ENCODE measurements at places on chromosomes 2 and 18.

GRCh38 chr18:10475654-10476291, 21.3 kb downstream of the APCDD1 start:
- no peak for DNase-seq

- DNase-seq = no peak
These were observed 11.9 kb downstream of the CRIM1 start for GRCh38 chr2:36367486-36367885.

DNA sequence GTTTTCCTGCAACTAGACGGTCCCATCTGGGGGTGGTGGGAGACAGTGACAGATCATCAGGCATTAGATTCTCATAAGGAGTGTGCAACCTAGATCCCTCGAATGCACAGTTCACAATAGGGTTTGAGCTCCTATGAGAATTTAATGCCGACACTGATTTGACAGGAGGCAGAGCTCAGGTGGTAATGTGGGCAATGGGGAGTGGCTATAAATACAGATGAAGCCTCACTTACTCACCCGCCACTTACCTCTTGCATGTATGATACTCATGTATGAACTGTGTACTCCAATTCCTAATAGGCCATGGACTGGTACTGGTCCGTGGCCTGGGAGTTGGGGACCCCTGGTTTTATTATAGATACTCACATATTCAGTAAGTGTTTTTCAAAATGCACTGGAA, 122.4 kb upstream of the SIX3 start:
- DNase-seq = no peak

DNA sequence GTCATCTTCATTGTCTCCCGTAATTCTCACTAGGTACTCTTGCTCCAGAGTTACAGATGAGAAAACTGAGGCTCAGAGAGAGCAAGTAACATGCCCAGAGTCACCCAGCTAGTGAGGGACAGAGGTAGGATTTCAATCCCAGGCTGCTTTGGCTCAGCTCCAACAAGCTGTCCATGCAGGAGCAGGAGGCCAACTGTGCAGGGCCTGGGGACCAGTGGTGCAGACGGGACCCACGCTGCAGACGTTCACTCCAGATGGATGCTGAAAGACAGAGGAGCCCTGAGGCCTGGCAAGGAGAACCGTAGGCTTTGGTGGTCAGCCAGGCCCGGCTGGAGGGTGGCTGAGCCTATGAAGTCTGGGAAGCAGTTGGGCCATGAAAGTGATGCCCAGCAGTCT, 102.6 kb downstream of the MCFD2 start:
- DNase-seq = no peak

DNA sequence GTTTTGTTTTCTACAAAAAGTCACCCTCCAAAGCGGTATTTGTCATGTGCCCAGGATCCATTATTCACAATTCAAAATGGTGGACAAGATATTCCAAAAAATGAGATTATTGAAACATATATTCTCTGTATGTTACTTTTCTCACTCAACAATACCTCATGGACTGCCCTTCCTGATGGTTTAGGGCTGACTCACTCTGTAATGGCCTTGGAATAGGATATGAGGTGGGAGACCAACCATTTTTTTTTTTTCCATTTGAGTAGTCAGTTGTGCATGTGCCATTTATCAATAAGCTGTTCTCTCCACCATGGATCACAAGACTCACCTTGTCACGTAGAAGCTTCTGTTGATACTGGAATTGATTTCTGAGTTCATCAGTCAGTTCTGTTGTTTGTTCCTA, 64.5 kb downstream of the LYPD6 start:
- no peak for DNase-seq

DNA sequence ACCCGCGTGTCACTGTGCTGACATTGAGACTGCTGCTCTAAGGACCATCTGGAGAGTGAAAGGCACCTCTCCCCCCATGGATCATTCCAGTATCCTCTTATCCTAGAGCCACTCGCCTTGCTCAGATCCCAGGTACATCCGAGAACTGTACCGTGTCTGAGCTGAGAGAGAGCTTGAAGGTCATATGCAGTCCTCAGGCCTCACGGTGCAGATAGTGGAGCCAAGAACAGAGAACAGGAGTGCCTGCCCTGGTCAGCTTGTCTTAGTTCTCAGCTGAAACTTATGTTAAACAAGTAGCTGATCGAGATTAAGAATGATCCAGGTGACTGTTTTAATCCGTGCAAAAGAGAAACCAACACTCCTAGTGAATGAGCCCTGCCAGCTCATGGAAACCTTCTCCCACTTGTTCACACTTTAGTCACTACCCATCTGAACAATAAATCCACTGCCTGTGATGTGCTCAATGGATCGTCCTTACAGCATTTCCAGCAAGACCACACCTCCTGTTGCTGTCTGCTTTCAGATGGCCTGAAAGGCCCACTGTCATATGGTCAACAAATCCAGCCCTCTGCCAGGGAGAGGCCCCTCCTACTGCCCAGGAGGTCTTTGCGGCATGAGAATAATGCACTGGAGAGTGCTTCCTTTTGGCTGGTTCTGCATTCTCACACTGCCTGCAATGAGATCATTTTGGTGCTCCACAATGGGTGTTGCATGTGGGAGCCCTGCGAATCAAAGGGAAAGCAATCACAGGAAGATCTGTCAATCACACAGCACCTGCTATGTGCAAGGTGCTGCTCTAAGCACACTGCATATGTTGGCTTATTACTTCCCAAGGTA, 43.7 kb upstream of the APCDD1 start:
- DNase-seq = no peak

DNA sequence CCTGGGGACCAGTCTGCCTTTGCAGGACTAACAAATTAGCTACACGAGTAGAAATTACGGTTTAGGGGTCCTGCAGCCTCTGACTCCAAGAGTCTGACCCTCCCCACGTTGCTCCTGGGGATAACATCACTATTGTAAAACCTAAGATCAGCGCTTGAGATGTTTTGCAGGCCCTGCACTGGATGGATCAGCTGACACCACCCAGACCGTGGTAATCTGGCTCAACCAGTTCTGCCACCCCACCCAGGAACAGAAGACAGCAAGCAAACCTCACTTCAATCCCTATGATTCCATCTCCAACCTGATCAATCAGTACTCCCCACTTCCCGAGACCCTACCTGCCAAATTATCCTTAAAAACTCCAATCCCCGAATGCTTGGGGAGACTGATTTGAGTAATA, 31.7 kb downstream of the NGEF start:
- no peak for DNase-seq

DNA sequence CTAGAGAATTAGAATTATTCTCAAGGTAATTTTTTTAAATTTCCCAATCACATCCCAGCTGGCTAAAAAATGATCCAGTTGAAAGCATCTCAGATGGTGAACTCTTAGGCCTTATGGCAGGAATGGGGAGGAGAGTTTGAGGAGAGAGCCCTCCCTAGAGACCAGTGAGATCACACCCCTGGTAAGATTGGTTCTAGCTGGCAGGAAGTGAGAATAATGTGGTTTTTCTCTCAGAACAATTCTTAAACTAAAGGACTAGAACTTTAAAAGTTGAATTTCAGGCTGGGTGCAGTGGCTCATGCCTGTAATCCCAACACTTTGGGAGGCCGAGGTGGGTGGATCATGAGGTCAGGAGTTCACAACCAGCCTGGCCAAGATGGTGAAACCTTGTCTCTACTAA, 120.2 kb downstream of the MYO3B start:
- DNase-seq = no peak

DNA sequence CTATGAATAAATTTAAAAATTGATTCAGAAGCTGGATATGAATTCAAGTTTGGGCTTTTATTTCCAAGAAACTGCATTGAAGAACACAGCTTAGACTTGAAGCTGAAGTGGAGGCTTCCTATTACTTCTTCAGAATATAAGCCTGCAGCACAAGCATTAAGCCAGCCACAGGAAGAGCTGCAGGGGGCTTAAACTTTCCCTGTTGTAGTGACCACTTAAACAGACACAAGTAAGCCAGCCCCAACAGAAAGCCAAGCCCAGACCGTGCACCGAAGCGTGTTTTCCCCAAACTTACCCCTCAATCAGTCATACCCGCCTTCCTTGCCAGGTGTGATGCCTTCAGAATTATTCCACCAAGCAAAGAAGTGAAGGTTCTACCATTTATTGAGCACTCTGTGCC, 28.7 kb downstream of the ERMN start:
- no peak for DNase-seq

DNA sequence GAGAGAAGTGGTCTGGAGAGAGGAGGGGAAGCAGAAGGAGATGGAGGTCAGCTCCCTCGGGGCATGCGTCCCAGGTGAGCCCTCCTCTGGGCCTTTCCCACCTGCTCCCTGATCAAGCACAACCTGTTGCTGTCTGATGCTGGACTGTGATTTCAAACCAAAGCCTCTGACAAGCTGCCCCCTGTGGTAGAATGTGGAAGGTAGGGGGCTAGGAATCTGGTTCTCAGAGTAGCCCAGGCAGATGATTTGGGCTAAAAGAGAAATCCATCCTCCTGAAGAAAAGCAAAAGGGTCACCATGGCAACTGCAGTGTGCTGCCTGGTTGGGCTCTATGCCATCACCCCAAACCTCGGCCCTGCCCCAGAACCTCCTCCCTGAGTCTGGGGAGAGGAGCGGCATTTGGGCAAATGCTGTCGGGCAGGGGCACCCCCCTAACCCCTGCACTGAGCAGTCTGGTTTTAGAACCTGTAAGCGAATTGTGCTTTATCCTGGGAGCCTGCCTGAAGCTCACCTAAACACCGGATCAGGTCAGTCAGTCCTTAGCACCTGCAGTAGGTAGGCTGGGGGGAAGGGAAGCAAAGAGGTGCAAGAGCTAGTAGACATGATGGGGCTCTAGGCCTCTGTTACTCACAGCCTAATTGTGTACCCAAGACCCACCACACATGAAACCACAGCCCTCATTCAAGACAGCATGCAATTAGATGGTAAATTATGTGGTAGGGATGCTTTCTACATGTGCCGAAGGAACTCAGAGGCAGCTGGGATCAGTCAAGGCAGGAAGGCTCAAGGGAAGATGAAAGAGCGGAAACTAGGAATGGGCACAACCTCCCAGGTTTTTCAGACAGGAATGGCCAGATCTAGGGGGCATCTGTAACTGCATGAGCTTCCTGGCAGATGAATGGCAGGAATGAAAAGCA, 83.5 kb downstream of the DNMT3A start:
- DNase-seq = no peak

GRCh38 chr18:64972545-64972944, 778.3 kb upstream of the CDH7 start:
- DNase-seq = no peak

- no peak for DNase-seq
These were observed 5.7 kb upstream of the NMUR1 start for GRCh38 chr2:231535961-231536360.

GRCh38 chr2:138724327-138724726, 55.9 kb downstream of the NXPH2 start:
- DNase-seq = no peak

GRCh38 chr18:23357996-23358594, 95.0 kb upstream of the RIOK3 start:
- no peak for DNase-seq

GRCh38 chr18:58239879-58240278, 195.9 kb downstream of the NEDD4L start:
- no peak for DNase-seq

GRCh38 chr2:163656622-163657280, 79.1 kb downstream of the FIGN start:
- no peak for DNase-seq

DNA sequence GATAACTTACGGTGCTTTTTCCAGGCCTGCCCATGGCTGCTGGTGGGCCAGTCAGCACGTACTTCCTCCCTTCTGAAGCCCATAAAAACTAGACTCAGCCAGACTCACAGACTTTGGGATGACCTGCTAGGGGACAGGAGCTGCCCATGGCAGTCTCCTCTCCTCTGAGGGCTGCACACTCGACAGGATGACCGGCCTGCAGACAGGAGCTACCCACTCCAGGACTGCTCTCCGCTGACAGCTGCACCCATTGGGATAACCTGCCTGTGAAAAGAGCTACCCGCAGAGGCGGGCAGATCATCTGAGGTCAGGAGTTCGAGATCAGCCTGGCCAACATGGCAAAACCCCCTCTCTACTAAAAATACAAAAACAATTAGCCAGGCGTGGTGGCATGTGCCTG, 75.4 kb downstream of the EPB41L3 start:
- no peak for DNase-seq

GRCh38 chr2:208047840-208048239, 22.5 kb upstream of the PLEKHM3 start:
- no peak for DNase-seq

DNA sequence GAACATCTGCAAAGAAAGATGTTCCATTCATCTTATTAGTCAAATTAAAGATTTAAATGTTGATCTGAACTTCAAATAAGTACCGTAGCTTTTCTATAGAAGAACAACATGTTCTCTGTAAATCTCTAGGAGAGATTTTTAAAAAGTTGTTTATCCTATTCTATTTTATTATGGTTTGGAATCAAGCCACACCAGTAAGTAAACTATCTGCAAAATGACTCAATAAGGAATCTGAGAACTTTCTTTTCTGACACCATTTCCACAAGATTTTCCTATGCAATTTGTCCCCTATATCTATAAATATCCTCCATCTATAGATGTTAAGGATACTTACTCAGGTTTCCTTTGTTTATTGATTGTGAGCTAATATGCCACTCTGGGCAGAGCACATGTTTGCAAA, 736.6 kb downstream of the CBLN2 start:
- no peak for DNase-seq

DNA sequence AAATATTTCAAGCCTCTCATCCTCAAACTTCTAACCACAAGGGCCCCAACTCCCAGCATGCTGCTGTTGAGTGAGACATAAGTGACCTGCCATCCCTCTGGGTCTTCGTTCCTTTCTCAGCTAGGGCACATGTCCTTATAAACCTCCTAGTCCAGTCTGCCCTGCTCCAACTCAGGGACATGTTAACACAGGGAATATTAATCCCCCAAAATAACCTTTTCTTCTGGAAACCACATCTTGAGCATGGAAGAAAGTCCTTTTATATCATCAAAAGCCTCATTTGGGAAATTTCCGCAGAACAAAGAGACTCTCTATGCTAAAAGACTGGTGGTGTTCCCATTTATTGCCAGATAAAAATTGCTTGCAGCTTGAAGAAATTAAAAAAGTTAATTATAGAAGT, 14.4 kb downstream of the TNP1 start:
- no peak for DNase-seq

DNA sequence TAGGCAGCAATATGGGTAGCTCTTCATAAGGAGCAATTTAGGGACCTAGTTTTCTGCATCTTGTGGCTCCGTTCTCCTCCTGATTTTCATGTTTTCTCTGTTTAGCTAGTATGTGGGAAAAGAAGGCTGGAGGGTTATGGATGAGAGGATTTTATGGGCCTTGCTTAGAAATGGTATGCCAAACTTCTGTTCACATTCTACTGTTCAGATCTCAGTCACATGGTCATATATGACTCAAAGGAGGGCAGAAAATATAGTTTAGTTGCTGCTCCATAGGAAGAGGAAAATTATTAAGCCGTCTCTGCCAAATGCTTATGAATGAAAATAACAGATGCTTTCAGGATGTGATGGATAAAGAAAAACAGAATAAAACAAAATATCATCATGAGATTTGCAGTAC, 361.8 kb upstream of the CWC22 start:
- DNase-seq = no peak

DNA sequence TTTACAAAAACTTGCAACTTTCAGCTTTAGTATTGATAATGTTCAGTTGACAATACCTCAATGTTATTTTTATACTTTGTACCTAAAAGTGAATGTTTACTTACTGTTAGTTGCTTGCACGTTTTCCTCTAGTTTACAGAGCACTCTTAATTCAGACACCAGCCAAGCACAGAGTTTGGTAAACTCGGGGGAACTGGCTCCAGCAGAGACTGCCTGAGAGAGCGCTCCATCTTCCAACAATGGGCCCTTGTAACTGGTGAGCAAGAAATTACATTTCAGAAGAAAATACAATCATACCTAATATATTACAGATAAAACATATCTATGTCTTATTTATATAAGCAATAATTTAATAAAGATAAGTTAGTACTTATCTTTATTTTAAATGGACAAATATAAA, 3.7 kb downstream of the FAM98A start:
- no peak for DNase-seq
